ENCODE measurements at places on chromosomes 12 and 14. TPM values are rescaled to one million over a fixed set of nuclear protein-coding genes. Genes with fewer than 3 reads are reported as not detected.

CSAD gene
- 21.7 TPM for total RNA-seq

GPRC5D gene
- not detected for total RNA-seq

PAX9 gene
- not detected for total RNA-seq

ZNF891 gene
- 2.4 TPM for total RNA-seq

- peaks cover 3% of the 10 kb centered on the region for H3K36me3 ChIP-seq
- peaks cover 43% of the 10 kb centered on the region for H3K4me1 ChIP-seq
- peaks cover 1% of the 10 kb centered on the region for H3K27me3 ChIP-seq
- no peak for DNase-seq
Observed at GRCh38 chr12:89306827-89307473, 45.4 kb downstream of the DUSP6 start.

DNA sequence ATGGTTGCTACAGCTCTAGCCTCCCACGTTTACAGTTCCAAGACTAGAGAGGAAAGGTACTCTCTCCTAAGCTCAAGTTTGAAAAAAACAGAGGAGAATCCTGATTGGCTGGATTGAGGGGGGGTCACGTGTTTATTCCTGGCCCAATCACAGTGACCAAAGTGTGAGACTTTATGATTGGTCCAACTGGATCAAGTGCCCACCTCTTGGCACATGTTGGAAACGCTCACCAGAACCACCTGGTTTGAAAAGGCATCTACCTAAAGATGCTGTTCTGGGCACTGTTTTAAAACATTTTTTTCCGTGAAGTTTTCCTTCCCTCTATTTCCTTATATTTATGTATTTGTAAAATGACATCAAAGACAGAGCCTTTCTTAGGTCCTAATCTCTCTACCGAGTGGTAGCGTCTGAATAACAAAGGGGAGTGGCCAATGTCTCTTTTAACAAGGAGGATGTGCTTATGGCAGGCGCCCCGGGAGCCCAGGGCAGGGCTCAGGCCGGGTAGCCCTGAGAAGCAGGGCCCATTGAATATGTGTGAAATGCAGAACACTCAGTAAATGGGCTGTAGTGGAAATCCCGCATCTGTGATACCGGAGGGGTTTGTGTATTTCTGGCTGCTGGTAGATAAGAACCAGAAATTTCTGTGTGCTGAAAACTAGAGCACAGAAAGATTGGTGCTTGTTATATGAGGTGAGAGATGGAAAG lies 146.2 kb downstream of the ATP23 start:
- DNase-seq = no peak
- no peak overlapping the region for H3K27ac ChIP-seq
- H3K36me3 ChIP-seq = no peaks in the 10 kb centered on the region
- peaks cover 4% of the 10 kb centered on the region for H3K27me3 ChIP-seq

- H3K27ac ChIP-seq = no peak within 1 kb of the TSS
- no peak for DNase-seq
- H3K27me3 ChIP-seq = peaks cover 15% of the 10 kb centered on the region
- H3K4me1 ChIP-seq = peaks cover 14% of the 10 kb centered on the region
Observed at GRCh38 chr12:64390275-64390851, at the start of gene C12orf56. Gene C12orf56 (minus strand): TSS chr12:64390758. CDS start chr12:64390565, 193 bp downstream.

- no peaks in the 10 kb centered on the region for H3K27me3 ChIP-seq
- no peaks in the 10 kb centered on the region for H3K4me1 ChIP-seq
- no peak for DNase-seq
- no peak overlapping the region for H3K4me3 ChIP-seq
Observed at GRCh38 chr12:77923882-77924281, 93.2 kb downstream of the NAV3 start.

GRCh38 chr12:106245767-106246166 lies 2.1 kb downstream of the CKAP4 start:
- peak overlapping the region; percentile 61 for H3K4me3 ChIP-seq
- H3K36me3 ChIP-seq = no peaks in the 10 kb centered on the region
- H3K4me1 ChIP-seq = no peaks in the 10 kb centered on the region
- DNase-seq = no peak
- no peak overlapping the region for H3K27ac ChIP-seq

DNA sequence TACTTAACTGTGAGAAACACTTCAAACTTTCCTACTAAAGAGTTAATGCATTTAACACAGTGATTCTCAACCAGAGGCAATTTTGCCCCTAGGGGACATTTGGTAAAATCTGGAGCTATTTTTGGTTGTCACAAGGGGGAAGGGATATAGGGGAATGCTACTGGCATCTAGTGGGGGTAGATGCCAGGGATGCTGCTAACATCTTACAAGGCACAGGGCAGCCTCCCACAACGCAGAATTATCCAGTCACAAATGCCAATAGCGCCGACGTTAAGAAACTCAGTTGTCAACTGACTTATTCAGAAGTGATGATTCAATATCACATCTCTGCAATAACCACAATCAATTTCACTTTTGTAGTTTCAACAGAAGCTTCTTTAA lies 2.0 kb downstream of the EEA1 start:
- H3K27me3 ChIP-seq = peaks cover 13% of the 10 kb centered on the region
- peak overlapping the region; percentile 88 for H3K4me3 ChIP-seq
- H3K36me3 ChIP-seq = peaks cover 11% of the 10 kb centered on the region
- peaks cover 35% of the 10 kb centered on the region for H3K4me1 ChIP-seq
- peak; percentile 23 for DNase-seq
- H3K27ac ChIP-seq = peak overlapping the region; percentile 96

DNA sequence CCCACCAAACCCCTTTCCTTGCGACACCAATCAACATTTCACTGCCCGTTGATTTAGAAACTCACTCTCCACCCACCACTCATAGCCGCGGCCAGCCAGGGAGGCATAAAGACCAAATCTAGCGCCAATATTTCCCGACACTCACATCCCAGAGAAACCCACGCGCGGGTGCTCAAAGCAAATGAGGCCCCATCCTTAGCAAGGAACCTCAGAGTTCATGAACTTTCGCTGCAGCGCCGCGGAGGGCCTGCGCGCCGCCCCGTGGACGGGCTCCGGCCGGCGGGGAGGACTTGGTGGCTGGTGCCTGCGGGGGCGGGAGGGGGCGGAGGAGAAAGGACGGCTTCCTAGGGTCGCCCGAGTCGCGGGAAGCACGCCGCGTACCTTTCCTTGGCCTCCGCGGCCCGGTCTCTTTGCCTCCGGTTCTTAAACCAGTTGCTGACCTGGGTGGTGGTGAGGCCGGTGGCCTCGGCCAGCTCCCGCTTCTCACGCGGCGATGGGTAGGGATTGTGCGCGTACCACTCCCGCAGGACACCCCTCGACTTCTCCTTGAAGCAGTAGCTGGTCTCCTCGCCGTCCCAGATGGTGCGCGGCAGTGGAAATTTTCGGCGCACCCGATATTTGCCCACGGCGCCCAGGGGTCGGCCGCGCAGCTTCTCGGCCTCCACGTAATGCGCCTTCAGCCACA lies 886 bp downstream of the SIX1 start:
- H3K4me3 ChIP-seq = peak overlapping the region; percentile 69
- H3K4me1 ChIP-seq = peaks cover 51% of the 10 kb centered on the region
- no peak for DNase-seq
- H3K27ac ChIP-seq = peak overlapping the region; percentile 79
- H3K27me3 ChIP-seq = peaks cover 84% of the 10 kb centered on the region

Data from activated T-helper 1 cell treated with anti-CD3 and anti-CD28 coated beads, Interleukin-12 subunit alpha, Interleukin-12 subunit beta, Interleukin-2, Interleukin-4 antibody, amounts not matched to agents 30 ng/mL and 10 ng/mL and 1 ng/mL, durations not matched to agents 14 hours and 24 hours and 36 hours (primary cell).